Brain microvascular endothelial cell (primary cell): ENCODE measurements at places on chromosomes 1 and 21.
A peak's percentile ranks its signal among the peaks of the same experiment; 100 is the strongest.

GRCh38 chr1:41957568-41957967 lies 38.8 kb upstream of the HIVEP3 start:
- DNase-seq: peak; percentile 26

- DNase-seq: no peak
Observed at GRCh38 chr1:154371436-154371835, 33.7 kb upstream of the IL6R start.

DNA sequence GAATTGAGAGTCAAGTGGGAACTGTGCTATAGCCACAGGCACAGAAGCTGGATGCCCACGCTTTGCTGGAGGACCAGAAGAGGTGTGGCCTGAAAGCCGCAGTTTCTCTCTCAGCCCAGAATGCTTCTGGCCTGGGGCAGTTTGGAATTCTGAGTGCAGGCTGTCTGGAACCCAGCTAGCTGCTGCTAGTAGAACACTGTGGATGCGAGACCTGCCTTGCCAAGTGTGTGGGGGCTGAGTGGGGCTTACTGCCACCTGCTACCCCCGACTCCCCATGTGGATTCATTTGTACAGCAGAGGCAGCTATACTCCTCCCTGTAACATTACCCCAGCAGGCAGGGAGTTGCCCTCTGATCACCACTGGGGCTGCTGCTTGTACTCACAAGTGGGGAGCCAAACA lies 12.2 kb downstream of the ADAMTS1 start:
- no peak for DNase-seq

- DNase-seq: no peak
Observed at GRCh38 chr1:228778466-228778865, 43.2 kb downstream of the RHOU start.

DNA sequence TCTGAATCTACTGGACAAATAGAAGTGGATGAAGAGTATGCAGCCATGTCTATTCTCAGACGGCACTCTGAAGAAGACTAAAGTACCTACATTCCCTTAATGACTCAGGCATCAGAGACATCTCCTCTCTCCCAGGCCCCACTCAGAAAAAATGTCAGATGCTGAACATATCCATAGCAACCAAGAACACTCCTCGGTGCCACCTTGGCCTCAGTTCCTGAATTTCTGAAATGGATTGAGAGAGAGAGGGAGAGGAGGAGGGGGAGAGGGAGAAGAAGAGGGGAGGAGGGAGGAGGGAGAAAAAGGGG lies 16.0 kb upstream of the OVAAL start:
- peak; percentile 35 for DNase-seq

DNA sequence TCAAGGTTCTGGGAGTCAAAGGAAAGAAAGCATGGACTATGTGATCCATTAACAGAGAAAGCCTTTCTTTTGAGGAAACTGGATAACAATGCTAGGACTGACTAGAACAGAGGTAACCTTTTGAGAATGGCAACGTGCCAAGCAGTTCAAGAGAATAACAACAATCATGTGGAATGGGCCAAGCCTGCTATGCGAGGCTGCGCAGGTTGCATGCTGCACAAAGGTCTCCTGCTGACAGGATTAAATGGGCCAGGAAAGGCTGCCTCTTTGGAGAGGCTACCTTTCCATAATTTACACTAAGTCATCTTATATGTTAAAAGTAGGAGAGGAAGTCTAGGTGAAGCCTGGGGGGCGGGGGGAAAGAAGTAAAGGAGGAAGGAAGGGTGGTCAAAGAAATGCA lies 5.8 kb downstream of the PCNX2 start:
- no peak for DNase-seq

DNA sequence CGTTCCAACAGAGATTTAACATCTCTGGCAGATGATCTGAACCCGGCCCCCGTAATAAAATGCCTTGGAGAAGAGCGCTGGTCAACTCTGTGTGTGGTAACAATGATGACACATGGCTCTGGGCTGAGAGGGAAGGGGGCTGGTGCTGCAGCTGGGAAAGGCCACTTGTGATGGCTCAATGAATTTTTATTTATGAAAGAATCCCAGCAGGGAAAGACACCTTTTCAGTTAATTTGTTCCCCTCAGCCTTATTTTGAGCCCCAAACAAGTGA lies 59.4 kb downstream of the SYT6 start:
- peak; percentile 10 for DNase-seq

DNA sequence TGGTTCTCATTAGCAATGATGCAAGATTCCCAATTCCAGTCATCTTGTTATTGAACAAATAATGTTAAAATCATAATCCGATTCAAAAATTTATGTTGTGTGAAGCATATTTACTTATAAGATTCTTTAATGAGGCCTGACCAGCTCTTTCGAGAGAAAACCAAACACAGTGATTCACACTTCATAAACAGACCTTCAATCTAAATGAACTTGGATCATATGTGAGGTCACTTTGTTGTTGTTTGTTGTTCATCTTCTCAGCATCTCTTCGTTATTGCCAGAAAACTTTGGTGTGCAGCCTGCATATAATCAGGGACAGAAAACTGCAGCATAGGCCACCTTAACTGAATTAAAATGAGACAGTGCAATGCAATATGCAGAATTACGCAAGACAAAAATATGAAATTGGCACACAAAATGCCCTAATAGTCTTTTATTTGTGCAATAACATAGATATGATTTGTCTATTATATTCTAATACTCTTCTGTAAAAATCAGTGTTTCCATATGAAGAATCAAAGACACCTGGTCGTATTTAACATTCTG lies 30.1 kb downstream of the NCAM2 start:
- no peak for DNase-seq
